Breast epithelium (tissue), 4 donors: ENCODE measurements at places on chromosomes 6 and 20. TPM values are rescaled to one million over a fixed set of nuclear protein-coding genes. Genes with fewer than 3 reads are reported as not detected.
A peak's percentile ranks its signal among the peaks of the same experiment; 100 is the strongest.

GRCh38 chr6:36327226-36327918, 9.3 kb downstream of the BNIP5 start:
- H3K4me1 ChIP-seq, result no peaks in the 10 kb centered on the region
- H3K4me3 ChIP-seq, result no peak overlapping the region
- H3K27ac ChIP-seq, result no peak overlapping the region
- no peak for DNase-seq
- H3K27me3 ChIP-seq, result no peaks in the 10 kb centered on the region

DNA sequence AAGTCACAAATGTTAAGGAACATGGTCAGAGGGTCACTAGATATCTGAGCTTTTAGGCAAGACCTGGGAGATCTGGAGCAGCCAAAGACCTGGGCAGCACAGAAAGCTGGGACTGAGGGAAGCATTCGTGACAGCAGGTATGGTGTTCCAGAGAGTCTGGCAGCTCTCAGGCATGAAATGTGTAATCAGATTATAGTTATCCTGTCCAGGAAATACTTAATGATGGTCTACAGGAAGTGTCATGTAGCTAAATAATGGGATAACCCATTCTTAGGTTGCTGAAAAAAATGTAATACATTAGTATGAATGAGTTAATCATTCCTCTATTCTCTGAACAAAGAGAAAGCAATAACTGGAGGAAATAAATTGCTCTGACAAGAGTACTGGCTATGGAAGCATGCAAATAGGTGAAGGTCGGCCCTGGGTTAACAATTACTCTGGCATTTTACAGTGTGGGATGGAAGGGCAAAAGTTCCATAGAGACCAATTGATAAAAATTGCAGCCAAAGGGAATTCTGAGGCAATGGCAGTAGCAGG, 740.5 kb downstream of the CBLN4 start:
- H3K4me3 ChIP-seq, result no peak overlapping the region
- no peak overlapping the region for H3K27ac ChIP-seq
- H3K36me3 ChIP-seq, result no peaks in the 10 kb centered on the region
- DNase-seq, result no peak
- no peaks in the 10 kb centered on the region for H3K27me3 ChIP-seq
- H3K4me1 ChIP-seq, result no peaks in the 10 kb centered on the region

DNAH8 gene
- not detected for total RNA-seq

HLA-C gene
- 359 TPM for total RNA-seq

GRCh38 chr6:13927203-13927602, 2.5 kb downstream of the RNF182 start:
- no peaks in the 10 kb centered on the region for H3K36me3 ChIP-seq
- no peak for DNase-seq
- H3K27ac ChIP-seq, result no peak overlapping the region
- H3K4me3 ChIP-seq, result no peak overlapping the region

- H3K4me1 ChIP-seq, result no peaks in the 10 kb centered on the region
- H3K27ac ChIP-seq, result peak overlapping the region; percentile 46
- H3K4me3 ChIP-seq, result no peak overlapping the region
- H3K36me3 ChIP-seq, result no peaks in the 10 kb centered on the region
- no peak for DNase-seq
These were observed 11.9 kb downstream of the NT5E start for GRCh38 chr6:85461798-85462170.

PEX3 gene
- 20.0 TPM for total RNA-seq
